AG08395 (cell line): ENCODE measurements at places on chromosomes 13 and 19.

GRCh38 chr19:39820696-39821095, 13.3 kb downstream of the DYRK1B start:
- no peak for DNase-seq

- no peak for DNase-seq
Observed at GRCh38 chr19:19279062-19279612, 6.0 kb upstream of the TM6SF2 start.

- DNase-seq, result no peak
Observed at GRCh38 chr19:38197937-38198704, 25.9 kb downstream of the DPF1 start.

GRCh38 chr13:95156208-95156607, 145.0 kb downstream of the ABCC4 start:
- no peak for DNase-seq

DNA sequence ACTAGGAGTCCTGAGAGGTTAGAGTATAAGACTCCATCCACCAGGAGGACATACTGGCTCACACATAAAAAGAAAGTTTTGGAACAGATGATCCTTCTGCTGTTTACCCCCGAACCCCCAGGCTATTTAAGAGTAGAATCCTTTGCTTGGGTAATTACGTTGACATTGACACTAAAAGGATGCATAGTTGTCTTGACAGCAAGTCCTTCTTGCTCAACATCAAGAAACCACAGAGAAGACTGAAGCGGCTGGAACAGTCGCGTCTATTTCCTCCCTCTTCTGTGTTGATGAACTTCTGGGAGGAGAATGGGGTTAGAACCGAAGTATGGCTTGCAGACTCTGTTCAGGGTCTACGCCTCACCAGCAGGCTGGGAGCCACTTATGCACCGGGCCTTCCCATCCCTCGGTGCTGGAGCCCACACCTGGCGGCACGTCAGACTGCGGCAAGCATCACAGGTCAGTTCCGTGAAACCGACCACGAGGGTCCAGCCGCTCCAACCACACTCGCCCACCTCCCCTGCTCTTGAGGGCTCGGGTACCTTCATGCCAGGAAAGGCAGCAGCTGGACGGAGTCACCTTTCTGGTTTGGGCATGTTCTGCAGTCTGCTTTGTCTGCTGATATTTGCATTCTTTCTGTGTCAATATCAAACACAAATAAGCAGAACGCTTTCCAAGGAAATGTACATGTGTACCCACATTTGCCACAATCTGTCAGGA, 42.4 kb upstream of the RANBP3 start:
- no peak for DNase-seq
